ENCODE measurements at places on chromosomes 2 and 18. TPM values are rescaled to one million over a fixed set of nuclear protein-coding genes. Genes with fewer than 3 reads are reported as not detected.

- peak; percentile 87 for DNase-seq
These were observed 119.0 kb upstream of the ZFP36L2 start for GRCh38 chr2:43345391-43345813.

DNA sequence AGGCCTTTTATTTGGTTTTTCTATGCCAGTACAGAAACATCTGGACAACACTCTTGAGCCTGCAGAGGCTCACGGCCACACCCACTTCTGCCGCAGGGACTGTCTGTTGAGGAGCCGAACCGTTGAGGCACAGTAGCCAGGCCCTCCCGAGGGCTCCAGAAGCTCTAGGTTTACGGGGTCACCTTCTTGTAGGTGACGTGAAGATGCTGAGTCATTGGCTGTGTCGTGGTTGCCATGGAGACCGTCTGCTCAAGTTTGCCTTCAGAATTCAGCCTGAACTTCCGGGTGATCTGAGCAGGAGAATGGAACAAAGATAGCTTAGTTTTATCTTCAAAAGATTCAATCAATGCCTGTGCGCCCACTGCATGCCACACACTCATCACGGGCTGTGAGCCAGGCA lies 25.9 kb downstream of the BOK start:
- peak; percentile 41 for DNase-seq

DNA sequence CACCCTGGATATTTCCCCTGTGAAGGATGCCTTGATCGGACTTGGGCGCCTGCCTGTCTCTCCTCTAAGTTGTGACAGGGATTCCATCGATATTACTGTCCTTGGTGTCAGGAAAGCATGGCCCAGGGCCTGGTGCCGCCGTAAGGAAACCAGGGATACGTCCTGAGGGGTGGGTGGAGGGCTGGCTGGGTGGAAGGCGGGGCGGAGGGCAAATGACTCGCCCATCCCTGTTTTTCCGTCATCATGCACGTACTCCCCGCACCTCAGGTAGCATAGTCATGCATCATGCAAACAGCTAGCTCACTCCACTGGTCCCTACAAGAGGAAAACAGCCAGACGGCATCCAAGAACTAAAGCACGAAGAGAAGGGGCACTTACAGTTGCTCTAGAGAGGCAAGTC lies 57.1 kb downstream of the PXDN start:
- peak; percentile 46 for DNase-seq

DNA sequence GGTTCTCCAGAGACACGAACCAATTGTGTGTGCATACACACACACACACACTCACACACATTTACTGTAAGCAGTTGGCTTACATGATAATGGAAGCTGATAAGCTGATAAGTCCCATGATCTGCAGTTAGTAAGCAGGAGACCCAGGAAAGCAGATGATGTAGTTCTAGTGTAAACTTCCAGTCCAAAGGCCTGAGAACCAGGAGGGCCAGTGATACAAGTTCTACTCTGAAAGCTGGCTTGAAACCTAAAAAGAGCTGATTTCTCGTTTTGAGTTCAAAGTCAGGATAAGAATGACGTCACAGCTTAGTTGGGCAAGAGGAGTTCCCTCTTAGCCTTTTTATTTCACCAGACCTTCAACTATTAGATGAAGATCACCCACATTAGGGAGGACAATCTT lies 558.8 kb upstream of the PIK3C3 start:
- no peak for DNase-seq

DNA sequence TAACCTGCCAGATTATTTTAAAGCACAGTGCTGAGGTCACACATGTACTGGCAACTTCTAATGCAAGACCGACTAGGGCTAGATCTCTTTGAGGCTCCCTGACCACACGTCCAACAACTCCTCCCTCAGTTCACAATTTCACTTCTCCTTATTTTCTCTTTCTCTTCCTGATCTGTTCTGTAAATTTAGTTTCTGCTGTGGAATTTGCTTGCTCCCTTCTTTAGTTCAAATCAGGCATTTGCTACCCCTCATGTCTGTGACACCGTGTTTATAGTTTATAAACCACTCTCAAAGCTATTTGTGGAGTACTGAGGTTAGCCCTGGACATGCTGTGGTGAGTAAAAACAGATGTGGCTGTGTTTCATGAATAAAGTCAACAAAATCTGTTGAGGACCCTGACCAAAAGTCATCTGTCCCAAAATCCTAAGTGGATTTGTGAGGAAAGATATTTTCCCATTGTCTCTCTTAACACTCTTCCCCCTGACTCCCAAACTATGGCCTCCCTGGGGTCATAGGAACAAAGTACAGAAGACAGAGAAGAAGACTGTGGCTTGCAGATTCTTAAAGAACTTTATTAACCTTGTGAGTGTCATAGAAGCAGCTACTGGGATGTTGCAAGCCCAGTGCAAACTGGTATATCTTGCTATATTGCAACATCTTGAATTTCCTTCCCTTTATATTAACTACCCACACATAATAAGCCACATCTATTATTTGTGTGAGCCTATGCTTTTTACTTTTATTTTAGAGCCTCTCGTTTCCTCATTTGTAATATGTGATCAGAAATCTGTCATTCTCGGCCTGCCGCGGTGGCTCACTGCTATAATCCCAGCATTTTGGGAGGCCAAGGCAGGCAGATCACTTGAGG lies 3.5 kb upstream of the NAGK start:
- DNase-seq: no peak

- no peak for DNase-seq
These were observed 54.1 kb upstream of the EPB41L5 start for GRCh38 chr2:119958670-119959268.

- no peak for DNase-seq
These were observed 175.2 kb downstream of the SH3RF3 start for GRCh38 chr2:109304242-109304641.

GRCh38 chr2:14256890-14257289 lies 375.6 kb upstream of the LRATD1 start:
- DNase-seq: no peak

DNA sequence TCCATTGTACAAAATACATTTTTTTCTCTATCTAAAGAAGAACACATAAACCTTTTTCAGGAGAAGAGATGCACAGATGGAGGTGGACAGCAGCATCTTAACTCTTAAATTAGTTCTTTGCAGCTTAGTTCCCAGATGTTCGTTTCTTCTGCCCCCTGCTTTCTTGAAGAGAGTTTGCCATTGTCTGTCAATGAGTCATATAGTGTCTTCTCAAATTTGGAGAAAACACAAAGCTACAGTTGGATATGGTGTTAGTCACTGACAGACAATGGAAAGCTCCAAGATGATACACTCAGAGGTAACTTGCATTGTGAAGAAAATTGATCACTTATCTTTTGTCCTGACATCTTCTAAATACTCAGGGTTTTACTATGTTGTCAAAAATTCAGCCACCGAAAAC lies 48.8 kb upstream of the TMEFF2 start:
- DNase-seq: peak; percentile 36

- DNase-seq: no peak
These were observed 7.6 kb downstream of the OSR1 start for GRCh38 chr2:19350678-19351401.

Gene STPG4
- not detected for total RNA-seq

Gene DQX1
- 0.36 TPM for total RNA-seq

Gene REG1B
- total RNA-seq: not detected

Gene SPATA3
- total RNA-seq: not detected

Gene SNTG2
- not detected for total RNA-seq

Gene IL36B
- not detected for total RNA-seq

Gene BABAM2
- total RNA-seq: 54.7 TPM
